ENCODE measurements at places on chromosomes 5 and 9. TPM values are rescaled to one million over a fixed set of nuclear protein-coding genes. Genes with fewer than 3 reads are reported as not detected.

Gene PCDHGA3
- total RNA-seq, result not detected

Gene ZFP2
- 0.67 TPM for total RNA-seq

Gene OBP2B
- total RNA-seq, result not detected

Gene MTX3
- total RNA-seq, result 15.6 TPM

Gene PCDHB13
- not detected for total RNA-seq

Gene SPAAR
- total RNA-seq, result not detected

Gene OLFML2A
- not detected for total RNA-seq

- DNase-seq, result no peak
Observed at GRCh38 chr5:77806213-77806843, 30.2 kb upstream of the TBCA start.

- DNase-seq, result no peak
Observed at GRCh38 chr9:105912863-105913516, 218.6 kb downstream of the TMEM38B start.

DNA sequence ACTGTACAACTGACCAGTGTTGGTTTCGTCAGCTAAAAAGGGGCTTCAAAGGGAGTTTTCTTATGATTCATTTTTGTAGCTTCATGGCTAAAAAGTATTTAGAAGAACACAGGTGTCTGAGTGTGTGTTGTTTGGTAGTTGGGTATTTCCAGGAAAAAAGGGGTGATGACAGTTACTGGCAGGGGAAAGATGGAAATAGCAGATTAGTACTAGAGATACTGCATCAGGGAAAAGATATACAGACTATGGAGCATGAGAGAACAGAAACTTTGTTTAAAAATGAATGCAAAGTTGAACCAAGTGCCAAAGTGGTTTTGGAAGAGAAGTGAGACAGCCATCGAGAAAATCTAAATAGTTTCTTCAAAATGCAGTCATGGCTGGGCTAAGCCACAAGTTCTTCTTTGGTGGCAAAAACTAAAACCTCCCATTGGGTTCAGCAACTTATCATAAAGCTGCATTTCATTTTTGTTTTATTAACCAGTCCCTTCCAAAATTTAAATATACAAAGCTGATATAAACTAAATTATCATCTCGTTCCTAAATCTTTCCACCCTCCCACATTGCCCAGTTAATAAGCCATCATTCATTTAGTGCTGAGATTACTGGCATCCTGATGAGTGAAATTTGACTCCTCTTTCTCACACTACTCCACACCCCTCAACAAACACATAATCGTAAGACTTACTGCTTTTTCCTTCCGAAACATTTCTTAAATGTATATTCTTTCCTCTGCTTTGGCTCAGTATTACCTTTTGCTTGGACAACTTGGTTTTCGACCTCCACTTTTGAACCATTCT is 33.5 kb downstream of the ELL2 start:
- DNase-seq, result no peak

DNA sequence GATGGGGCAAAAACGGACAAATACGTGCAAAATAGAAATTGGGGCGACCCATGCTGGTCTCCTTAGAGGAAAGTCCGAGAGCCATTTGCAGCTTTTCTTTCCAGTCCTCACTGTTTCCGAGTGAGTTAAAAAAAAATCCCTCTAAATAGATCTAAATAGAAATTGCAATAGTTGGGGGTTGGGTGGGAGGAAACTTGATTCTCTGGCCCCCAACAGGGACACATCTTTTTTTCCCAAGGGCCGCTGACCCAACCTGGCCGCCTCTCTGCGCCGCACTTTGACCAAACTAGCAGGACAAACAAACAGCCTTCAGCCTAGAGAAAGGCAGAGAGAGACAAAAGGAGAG is 2.8 kb upstream of the NKX2-5 start:
- no peak for DNase-seq

- DNase-seq, result no peak
Observed at GRCh38 chr5:137375741-137376526, 123.2 kb downstream of the SPOCK1 start.

- no peak for DNase-seq
Observed at GRCh38 chr5:146426853-146427618, 20.1 kb upstream of the TCERG1 start.

- no peak for DNase-seq
Observed at GRCh38 chr9:106669835-106670234, 193.1 kb upstream of the ZNF462 start.

- no peak for DNase-seq
Observed at GRCh38 chr5:78746021-78746770, 97.6 kb upstream of the LHFPL2 start.

DNA sequence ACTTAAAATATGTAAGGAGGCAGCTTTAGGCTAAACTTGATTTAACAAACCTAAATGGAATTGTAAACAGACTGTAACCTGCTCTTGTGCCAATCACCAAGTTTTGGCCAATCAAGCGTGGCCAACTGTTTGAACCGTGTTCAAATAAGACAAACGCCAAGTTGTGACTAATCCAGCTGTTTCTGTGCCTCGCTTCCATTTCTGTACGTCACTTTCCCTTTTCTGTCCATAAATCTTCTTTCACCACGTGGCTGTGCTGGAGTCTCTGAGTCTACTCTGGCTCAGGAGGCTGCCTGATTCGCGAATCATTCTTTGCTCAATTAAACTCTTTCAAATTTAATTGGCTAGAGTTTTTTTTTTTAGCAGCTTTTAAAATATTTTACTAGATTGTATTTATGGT is 71.3 kb downstream of the LIX1 start:
- DNase-seq, result no peak

GRCh38 chr5:147887930-147888329 is 9.4 kb downstream of the SCGB3A2 start:
- DNase-seq, result no peak
